Activated CD8-positive, alpha-beta T cell treated with anti-CD3 and anti-CD28 coated beads, Interleukin-2, amount 10 ng/mL, durations not matched to agents 7 days and 5 days (primary cell): ENCODE measurements at places on chromosomes 4 and X. TPM values are rescaled to one million over a fixed set of nuclear protein-coding genes. Genes with fewer than 3 reads are reported as not detected.

DNA sequence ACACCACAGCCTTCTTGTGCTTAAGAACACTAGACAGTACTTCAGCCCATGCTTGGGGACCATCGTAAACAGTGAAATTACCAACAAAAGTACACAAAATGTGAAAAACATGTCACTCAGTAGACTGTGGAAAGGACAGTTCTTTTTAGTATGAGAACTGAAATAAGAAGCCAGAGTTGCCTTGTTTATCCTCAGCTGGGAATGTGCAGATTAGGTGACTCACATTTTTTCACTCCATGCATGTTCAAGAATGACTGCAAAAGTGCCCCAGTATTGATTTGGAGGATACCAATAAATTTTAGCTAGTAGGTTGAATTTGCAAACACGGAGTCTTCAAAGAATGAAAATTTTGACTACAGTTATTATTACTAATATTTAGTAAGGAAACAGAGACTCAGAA lies 23.1 kb upstream of the BMP3 start:
- DNase-seq = no peak

DNA sequence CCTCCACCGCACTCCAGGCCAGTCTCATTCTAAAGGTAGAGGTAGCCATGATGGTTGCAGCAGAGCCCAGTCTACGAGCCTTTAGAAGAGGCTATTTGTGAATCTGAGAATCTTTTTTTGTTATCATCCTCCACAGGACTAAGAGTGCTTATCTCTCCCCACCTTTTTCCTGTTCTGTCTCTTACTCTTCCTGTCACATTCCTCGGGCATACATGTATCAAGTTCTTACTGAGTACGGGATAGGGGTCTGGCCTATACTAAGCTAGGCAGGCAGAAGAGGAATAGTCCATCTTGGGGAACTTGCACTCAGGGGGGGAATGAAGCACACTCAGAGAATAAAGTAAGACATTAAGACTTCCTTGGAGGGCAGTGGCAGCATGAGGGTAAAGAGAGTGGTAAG lies 25.7 kb downstream of the LAS1L start:
- no peak for DNase-seq

GRCh38 chr4:186414390-186414789 lies 141.0 kb downstream of the MTNR1A start:
- no peak for DNase-seq

GRCh38 chr4:35038845-35039244 lies 1205.5 kb downstream of the ARAP2 start:
- no peak for DNase-seq

DNA sequence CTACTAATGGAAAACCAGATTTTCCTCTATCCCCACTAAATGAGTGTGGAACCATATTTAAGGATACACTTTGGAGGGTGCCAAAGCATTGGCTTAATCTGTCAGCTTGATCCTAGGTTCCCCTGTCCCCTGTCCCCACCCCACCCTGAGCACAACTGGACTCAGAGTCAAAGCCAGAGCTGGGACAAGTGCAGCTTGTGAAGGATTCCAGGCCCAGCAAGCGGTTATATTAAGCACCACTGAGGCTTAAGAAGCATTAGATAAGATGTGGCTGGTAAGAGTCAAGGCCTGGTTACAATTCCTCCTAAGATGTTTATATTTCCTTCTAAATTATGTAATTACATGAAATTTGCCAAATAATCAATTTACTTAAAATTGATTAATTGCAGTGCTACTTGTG lies 350.0 kb upstream of the GATB start:
- no peak for DNase-seq

DNA sequence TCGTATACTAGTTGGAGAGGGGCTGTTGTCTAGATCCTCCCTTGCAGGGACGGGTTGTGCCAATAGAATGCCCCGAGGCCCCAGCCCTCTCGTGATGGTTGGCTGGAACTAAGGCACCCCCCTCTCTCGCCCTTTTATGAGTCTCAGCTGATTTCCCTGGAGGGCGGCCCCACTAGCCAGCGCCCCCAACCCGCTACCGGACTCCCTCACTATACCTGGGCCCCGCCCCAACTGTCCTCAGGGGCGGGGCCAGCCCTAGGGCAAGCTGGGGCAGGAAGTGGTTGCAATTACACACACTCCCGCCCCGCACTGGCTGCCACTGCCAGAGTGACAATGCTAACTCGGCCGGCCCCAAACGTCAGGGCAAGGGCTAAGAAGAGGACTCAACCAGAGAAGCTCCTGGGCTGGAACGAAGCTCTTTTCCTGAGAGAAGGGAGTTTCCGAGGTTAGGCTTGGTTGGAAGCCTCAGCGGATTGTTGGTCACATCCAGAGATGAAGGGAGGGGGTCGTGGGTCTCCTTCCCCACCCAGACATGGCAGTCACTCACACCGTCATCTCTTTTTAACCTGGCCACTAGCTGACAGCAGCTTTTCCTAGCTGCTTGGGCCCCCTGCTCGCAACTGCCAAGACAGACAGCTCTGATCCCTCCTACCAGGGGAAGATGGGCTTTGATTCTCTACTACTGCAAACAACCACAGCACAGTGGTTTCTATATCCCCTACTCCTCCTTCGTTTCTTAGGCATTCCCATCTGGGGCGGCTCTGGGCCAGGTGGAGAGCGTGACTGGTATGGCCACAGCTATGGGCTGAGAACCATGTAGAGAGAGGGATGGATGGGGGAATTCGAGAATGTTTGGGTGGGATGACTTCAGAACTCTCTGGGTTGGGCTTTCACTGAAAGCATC lies 21.0 kb upstream of the BCORL1 start:
- peak; percentile 83 for DNase-seq

GRCh38 chr4:70994387-70995099 lies 1.1 kb downstream of the DCK start:
- no peak for DNase-seq

- no peak for DNase-seq
Observed at GRCh38 chr4:10063544-10064300, 42.4 kb upstream of the SLC2A9 start.

DNA sequence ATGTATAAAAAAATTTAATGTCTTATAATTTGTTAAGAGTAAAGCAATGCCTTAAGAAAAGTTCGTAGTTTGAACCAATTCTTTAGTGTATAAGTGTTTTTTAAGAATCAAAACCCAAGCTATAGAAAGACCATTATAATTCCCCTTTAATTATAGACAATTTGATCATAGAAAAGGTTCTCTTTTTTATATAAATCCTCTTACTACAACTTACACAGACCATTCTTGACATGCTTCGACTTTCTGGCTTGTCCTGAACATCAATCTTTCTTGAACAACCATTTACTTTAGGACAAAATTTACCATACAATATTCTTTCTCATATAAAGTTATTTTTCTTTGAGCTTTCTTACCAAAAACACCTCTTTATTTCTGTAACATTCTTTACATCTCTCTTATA lies 330.5 kb upstream of the SPANXN1 start:
- DNase-seq = no peak

GRCh38 chrX:40021647-40022046 lies 76.1 kb downstream of the BCOR start:
- DNase-seq = no peak

DNA sequence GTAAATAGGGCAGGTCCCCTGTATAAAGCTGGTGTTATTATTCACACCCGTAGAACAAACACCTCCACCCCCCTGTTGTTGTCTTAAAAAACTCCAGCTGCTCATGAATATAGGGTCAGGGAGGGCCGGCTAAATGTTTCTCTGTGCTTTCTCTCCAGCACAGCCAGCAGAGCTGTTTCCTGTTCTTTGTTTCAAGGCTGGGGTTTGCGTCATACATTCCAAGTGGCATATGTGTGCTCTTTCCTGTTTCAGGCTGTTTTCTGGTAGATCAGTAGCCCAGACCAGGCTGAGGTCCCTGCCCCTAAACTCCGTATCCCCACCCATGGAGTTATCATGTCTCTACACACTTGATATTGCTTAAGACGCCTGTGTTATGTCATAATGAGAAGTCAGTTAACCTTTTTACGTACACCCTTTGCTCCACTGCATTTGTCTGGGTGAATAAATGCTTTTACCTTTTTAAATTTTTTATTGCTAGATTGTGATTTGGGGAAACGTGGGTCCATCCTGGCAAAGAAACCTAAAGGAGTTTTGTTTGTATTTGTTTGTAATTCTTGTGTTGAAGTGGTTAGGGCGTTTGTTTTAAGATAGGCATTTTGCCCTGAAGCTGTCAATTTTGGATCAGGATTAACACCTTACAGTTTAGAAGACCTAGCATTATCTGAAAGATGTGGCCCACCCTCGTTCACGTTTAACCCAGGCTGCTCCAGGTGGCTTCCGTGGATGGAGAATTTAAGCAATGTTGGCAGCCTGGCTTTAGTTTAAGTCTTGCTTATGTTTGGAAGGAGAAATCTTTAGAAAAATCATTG lies 3.3 kb downstream of the KLF3 start:
- peak; percentile 66 for DNase-seq

DNA sequence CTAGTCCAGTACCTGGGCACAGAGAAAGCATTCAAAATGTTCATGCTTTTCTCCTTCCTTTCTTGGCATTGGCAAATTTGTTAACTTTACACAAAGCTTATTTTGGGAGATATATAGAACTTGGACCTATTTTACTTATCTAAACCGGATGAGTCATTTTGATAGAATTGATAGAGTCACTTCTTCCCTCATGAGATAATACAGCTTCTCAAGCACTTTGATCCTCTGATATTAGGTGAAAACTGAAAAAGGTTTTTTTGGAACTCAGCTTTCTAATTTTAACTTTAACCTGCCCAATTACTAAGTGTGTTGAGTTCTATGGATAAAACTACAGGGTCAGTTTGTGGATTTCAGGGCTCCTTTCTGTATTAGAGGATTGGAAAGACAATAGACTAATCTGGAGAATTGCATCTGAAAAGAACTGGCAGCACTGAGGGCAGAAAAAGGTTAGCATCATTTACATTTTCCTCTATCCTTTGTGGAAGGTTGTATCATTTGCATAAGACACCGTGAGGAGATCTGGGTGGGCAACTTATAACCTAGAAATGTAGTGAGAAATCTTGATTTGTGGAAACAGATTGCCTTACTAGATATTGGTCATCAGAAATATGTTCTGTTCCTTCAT lies 2.4 kb downstream of the WDR44 start:
- no peak for DNase-seq

DNA sequence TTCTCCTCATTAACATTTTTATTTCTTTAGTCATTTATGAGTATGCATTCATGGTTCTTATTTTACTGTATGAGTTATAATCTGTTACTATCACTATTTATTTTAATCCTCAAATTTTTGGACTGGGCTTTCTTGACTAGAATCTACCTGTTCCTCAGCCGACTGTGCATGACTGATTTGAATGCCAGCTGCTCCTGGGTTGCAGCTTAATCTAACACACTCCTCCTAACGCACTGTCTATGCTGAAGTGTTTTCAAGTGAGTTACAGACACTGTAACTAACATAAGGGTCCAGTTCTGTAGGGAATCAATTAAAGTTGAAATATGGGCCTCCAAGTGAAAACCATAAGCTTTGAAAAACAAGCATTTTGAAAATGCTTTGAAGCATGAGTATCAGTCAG lies 137.4 kb upstream of the ARSJ start:
- DNase-seq = no peak

GRCh38 chrX:38879631-38880220 lies 78.5 kb downstream of the MID1IP1 start:
- DNase-seq = peak; percentile 24

- no peak for DNase-seq
Observed at GRCh38 chrX:130212371-130212770, 40.6 kb downstream of the RAB33A start.

DNA sequence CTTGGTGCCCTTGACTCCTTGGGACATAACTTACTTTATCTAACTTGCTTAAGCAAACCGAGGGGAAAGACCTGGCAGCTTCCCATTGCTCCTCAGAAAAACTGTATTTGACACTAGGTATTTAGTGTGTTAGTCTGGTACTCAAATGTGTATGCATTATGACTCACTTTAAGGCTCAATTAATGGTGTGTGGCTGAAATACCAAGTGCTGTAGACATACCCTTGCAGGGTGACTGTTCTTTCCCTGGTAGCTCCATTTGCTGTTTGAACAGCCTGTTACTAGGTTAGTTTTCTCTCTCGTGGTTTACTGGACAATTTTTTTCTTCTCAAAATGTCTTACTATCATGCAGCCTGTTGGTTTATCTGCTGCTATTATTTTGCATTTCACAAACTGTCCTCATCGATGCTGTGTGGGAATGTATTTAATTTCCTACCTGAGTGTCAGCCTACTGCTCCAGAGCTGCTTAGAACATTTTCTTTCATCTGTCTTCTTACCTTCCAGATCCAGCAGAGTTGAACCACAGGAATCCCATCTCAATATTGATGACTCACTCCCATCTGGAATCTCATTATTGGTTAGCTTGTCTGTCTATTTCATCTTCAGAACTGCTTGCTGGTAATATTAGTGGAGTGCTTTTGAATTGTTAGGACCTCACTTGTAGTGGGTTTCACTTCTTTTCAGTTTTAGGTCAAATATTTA lies 158.0 kb upstream of the FAT1 start:
- DNase-seq = no peak

- DNase-seq = no peak
Observed at GRCh38 chr4:189597341-189597740, 343.3 kb upstream of the FRG1 start.

- DNase-seq = no peak
Observed at GRCh38 chr4:24991015-24991414, 39.7 kb downstream of the LGI2 start.

GRCh38 chrX:68988865-68989264 lies 160.0 kb downstream of the EFNB1 start:
- DNase-seq = no peak

DNA sequence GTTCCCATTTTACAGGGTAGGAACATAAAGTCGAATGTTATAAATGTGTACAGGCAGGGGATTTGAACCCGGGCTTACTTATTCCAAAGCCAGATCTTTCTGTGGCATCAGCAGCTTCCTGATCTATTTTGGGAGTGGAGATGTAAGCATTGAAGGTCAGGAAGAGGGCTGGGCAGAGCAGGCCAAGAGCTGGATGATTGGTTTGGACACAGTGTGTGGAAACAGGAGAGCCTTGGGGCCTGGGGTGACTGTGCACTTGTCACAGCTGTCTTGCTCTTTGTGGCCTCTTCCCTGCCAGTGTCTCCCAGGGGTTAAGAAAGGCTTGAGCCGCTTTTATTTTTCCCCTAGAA lies 127.9 kb upstream of the ENPP6 start:
- no peak for DNase-seq

The USP17L26 gene
- not detected for total RNA-seq

The CLCN4 gene
- total RNA-seq = not detected

The TRIM75 gene
- total RNA-seq = not detected

The NUDT10 gene
- 0.99 TPM for total RNA-seq

The FABP2 gene
- total RNA-seq = not detected

The AGTR2 gene
- not detected for total RNA-seq

The RPA4 gene
- 0.76 TPM for total RNA-seq

The PNCK gene
- 0.58 TPM for total RNA-seq

The FAAH2 gene
- total RNA-seq = not detected
